ENCODE measurements at places on chromosomes 13 and 19.

GRCh38 chr13:95620030-95620824 lies 24.3 kb downstream of the DZIP1 start:
- DNase-seq: no peak

DNA sequence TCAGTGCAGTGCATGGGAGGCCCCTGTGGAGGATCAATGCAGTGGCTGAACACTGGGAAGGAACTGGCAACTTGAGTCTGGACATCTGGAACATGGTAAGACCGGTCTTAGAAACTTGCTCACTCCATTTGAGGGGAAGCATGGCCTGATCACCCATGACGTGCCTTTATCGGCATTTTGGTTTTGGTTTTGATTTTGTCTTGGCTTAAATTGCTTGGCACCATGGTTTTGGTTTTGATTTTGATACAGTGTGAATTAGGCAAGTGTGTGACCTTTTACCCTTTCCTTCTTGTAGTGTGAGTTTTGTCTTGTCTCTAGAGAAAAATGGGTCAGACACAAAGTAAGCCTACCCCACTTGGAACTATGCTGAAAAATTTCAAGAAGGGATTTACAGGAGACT lies 77.3 kb downstream of the ZNF486 start:
- DNase-seq: no peak

DNA sequence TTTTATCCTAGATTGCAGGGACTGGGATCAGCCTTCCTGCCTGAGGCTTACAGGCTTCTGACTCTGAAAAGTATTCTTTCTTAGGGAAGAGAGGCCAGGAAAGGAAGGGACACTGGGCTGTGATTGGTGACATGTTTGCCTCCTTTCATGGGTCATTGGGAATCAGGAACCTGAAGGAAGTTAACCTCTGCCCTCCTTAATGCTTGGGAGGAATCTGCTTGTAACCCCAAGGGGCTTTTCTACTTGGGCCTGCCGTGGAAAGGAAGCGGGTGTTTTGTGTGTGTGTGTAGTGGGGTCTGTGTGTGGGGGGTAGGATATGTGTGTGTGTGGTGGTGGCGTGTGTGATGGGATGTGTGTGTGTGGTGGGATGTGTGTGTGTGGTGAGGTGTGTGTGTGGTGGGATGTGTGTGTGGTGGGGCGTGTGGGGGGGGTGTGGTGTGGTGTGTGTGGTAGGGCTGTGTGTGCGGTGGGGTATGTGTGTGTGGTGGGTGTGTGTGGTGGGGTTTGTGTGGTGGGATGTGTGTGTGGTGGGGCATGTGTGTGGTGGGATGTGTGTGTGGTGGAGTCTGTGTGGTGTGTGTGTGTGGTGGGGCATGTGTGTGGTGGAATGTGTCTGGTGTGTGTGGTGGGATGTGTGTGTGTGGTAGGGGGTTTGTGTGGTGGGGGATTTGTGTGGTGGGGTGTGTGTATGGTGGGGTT lies 41.3 kb upstream of the NPAS1 start:
- DNase-seq: no peak

GRCh38 chr13:67275351-67275960 lies 45.3 kb upstream of the PCDH9 start:
- DNase-seq: no peak

GRCh38 chr19:8194528-8195267 lies 14.5 kb upstream of the CERS4 start:
- no peak for DNase-seq

- DNase-seq: no peak
These were observed 42.2 kb upstream of the EPHX3 start for GRCh38 chr19:15274477-15274876.

DNA sequence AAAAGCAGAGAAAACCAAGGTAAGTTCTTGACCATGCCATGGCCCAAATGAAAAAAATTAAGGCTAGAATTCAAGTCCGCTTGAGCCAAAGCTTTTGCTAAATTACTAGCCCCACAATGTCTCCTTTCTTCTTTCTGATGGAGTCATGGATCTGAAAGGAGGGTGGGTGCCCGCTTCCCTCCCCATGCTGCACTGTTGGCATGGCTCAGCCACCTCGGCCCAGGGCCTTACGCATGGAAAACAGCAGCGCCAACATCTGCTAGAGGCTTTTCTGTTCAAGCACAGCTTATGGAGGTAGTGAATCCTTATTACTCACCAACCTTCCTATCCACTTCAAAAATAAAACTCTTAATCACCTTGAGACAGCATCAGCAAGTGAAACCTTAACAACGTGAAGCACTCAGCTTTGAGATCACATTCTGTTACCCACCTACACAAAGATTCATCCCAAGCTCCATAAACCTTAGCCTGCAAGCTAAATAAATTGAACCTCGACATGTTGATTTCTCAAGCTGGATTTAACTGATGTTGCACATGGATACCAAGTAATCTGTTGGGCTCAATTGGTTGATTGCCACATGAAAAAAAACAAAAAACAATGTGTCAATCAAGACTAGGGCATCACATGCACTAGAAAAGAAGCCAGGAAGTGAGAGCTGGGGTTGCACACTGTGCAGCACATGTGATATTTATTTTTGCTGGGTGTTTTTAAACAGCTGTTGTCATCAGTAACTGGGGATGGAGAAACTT lies 43.4 kb downstream of the TPT1 start:
- no peak for DNase-seq

GRCh38 chr13:102945886-102946285 lies 100.1 kb downstream of the ERCC5 start:
- no peak for DNase-seq

DNA sequence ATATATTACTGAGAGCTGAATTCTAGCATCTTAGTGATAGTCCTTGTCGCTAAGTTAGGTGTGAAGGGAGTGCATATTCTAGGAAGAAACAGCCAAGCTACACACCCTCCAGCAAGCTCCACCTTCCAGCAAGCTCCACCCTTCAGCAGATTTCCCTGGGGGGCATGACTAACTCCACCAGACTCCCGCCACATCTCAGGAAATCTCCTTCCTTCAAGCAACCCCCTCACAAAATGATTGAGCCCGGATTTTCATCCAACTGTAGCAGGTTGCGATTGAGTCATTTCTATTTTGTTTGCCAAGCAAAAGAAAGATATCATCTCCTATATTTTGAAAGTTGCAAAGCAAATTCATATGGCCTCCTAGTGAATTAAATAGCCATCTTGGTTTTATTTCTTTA lies 162.1 kb upstream of the TMTC4 start:
- DNase-seq: no peak

DNA sequence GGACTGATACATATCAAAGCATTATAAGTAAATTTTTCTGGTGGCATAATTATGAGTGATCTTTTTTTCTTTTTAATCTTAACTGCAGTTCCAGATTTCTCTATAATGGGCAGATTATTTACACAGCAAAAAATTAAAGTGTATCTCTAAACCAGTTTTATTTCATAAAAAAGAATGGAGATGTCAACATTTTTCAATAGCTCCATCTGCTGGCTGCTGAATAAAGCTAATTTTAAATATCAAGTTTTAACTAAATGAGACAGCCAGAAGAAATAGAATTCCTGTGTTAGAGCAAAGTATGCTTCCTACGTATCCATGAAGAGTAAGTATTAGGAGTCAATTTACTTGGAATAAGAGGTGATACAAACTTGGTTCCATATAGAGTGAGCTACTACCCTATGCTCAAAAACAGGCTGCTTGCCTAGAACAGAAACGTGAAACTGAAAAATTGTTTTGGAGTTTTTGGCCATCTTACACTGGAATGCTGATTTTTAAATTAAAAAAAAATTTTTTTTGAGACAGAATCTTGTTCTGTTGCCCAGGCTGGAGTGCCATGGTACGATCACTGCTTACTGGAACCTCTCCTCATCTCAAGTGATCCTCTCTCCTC lies 5.0 kb upstream of the PDS5B start:
- no peak for DNase-seq

DNA sequence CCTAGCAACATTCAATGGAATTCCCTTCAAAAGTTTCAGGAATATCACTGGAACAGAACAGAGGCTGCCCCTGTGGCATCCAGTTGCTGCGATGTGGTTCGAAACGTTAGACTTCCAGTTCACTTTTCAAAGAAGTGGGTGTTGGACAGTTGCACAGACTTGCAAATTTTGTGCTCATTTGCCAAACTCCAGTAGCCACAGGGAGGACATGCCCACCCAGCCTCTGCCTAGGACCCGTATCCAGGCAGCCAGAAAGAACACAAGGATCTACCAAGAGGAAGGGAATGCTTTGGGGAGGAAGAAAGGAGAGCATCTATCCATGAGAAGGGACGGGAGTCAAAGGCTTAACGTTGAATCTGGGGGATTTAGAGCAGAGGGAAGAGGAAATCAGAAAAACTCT lies at the start of gene METTL21C:
TSS of gene METTL21C (minus strand) at position 108 of the 400 bp plus-strand sequence. CDS start 546 bp downstream, outside the sequence.
- no peak for DNase-seq

DNA sequence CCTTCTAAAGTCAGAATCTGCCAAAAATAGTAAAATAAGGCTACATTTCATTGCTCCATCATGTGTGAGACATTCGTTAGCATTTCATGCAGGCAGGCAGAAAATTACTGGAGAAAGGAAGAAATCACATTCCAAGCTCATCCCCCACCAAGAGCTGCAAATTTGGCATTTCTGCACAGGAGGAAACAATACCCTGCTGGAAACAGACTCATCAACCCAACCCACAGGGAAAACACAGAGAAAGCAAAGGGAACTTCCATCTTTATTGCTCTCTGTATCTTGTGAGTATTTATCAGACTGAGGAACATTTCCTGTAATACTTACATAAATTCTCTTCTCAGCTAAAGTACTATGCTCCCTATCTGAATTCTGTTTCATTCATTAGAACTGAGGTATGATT lies 95.7 kb downstream of the KCTD12 start:
- no peak for DNase-seq
